ENCODE measurements at places on chromosomes 4 and X.

DNA sequence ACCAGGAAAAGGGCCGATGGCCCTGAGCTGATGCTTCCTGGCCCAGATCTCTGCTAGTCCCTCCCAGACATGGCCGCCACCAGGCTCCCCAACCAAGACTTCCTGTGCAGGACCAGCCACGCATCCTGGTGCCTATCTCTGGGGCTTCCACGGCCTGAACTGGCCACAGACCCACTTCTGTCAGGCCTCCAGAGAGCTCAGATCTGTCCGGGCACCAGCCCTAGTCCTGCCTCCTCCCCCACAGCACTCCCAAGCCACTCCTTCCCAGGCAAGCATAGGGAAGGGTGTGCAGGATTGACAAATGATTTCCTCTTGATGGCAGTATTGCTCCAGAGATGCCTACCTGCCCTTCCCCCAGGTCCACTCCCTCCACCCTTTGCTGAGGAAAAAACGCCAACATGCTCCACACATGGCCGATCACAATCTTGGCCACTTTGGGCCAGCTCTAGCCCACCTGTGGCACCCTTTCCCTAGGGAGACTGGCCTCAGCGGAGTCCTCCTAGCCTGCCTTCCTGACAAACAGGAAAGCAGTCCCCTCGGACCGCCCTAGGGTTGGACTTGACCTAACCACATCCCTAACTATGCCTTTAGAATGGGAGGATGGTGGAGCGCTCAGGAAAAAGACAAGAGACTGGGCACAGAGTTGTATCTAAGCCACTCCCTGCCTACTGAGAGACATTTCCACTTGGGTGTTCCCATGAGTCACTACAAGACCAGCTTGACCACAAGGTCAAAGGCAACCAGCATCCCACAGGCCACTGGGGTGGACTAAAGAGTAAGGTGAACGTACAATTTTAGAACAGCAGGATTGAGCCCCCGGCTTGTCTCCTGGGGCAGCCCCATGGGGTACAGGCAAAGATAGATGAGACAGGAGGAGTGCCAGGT lies 277.5 kb upstream of the AGTR2 start:
- DNase-seq = no peak

DNA sequence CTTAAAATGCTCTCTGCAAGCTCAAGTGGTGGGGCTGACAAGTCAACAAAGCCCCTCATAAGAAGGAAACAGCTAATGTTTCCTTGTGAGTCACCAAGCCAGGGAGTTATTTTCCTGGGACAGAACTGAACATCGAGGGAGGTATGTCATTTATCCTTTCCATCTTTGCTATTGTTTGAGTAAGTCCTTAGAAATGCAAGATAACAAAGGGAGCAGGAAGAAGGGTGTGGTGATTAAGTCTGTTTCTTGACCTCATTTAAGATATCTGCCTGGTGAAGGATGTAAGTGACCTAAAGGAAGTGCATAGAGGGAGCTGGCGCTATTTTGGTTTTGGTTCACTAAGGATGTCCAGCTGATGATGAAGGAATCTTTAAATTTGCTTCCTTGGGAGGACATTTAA lies 39.9 kb downstream of the ATG4A start:
- DNase-seq = no peak

DNA sequence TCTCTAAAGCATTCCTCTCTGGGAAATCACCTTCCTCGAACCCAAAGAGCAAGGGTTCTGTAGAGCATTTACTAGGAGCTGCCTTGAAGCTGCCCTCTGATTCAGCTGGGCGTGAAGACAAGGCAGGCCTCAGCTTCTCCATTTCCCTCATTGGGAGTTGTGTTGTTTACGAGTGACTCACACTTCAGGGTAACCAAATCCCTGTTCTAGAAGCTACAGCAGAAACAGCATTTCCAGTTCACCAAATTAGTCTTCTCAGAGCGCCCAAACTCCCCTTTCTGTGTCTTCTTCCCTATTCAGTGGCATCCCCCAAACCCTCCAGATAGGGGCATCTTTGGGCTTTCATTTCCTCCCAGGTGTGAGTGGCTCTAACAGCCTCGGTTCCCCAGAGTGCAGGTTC lies 863 bp upstream of the XPNPEP2 start:
- no peak for DNase-seq

DNA sequence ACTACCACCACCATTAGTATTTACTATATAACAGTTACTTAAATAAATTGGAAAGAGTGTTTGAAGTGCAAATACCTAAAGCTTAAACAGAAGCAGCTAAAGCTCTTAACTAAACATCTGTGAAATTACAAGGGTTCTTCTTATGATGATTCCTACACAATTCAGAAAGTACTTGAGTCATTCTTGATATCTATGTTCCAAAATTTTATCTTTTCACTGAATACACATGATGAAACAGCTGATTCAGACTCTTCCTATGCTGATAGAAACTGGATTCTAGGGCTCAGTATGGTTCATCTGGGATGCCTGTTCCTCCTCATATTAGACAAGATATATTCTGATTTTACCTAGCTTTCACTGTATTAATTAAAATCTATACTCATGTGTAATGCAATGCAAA lies 13.6 kb downstream of the EREG start:
- no peak for DNase-seq

DNA sequence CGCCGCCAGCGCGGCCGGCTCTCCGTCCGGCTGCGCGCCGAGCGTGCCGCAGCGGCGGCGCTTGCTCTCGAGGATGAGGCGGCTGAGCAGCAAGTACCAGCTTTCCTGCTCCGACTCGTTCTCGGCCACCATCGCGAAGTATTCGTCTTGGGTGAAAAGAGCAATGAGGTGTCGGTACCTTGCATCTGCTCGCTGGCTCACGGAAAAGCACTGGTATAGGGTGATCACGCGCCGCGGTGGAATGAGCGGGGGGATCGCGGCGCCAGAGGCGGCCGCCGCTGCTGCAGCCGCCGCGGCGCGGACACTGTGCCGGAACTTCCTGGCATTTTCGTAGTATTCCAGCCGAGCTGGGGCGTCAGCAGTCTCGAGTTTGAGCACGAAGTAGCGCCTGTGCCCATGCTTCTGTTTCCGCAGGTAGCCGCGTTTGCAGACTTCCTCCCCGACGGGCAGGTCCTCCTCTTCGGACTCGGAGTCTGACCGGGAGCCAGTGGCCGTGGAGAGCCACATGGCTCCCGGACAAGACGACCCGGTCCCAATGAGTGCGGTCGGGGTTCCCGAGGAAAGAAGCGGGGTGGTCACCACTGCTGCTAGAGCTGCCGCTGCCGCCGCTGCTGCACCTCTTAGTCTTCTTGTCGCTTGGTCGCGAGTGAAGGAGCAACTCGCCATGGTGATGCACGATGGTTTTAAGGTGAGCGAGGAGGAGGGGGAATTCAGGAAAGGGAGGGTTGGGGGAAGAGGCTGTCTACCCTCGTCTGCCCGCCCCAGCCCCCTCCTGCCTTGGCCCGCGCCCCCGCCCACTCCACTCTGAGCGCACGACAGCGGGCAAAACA lies 469 bp downstream of the IRS4 start:
- no peak for DNase-seq

DNA sequence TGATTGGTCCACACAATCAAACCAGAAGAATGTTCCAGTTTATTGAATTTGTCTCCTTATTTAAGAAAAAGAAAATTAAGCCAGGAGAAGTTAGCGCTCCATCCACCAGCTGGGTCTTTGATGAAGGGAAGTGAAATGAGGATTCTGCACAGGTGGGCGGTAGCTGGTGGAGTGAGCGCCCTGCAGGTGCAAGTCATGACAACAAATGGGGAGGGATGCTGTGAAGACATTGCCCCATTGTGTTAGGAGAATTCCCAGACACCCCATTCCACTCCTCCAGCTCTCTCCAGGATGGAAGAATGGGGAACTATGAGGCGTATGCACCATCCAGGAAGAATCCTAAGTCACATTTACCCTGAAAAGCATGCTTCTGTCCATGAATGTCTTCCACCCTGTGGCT lies 22.9 kb downstream of the PLRG1 start:
- no peak for DNase-seq

- no peak for DNase-seq
Observed at GRCh38 chrX:132480581-132481203, 8.1 kb downstream of the MBNL3 start.

GRCh38 chrX:48719958-48720357 lies 23.4 kb downstream of the SUV39H1 start:
- DNase-seq = no peak

- no peak for DNase-seq
Observed at GRCh38 chr4:116361790-116362189, 723.6 kb downstream of the TRAM1L1 start.

- DNase-seq = no peak
Observed at GRCh38 chrX:42615161-42615563, 162.8 kb downstream of the PPP1R2C start.

DNA sequence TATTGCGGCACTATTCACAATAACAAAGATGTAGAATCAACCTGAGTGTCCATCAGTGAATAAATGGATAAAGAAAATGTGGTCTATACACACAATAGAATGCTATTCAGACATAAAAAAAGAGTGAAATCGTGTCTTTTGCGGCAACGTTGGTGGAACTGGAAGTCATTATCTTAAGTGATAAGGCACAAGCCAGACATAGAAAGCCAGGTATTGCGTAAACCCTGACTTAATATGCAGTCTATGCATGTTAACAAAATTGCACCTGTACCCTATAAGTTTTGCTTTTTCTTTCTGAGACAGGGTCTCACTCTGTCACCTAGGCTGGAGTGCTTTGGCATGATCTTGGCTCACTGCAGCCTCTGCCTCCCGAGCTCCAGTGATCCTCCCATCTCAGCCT lies 28.6 kb downstream of the KIAA0232 start:
- DNase-seq = no peak

- DNase-seq = no peak
Observed at GRCh38 chr4:134787315-134787714, 585.7 kb upstream of the PABPC4L start.

GRCh38 chrX:148609515-148610327 lies 109.3 kb downstream of the AFF2 start:
- DNase-seq = no peak

- DNase-seq = no peak
Observed at GRCh38 chr4:11700751-11701226, 272.1 kb upstream of the HS3ST1 start.

DNA sequence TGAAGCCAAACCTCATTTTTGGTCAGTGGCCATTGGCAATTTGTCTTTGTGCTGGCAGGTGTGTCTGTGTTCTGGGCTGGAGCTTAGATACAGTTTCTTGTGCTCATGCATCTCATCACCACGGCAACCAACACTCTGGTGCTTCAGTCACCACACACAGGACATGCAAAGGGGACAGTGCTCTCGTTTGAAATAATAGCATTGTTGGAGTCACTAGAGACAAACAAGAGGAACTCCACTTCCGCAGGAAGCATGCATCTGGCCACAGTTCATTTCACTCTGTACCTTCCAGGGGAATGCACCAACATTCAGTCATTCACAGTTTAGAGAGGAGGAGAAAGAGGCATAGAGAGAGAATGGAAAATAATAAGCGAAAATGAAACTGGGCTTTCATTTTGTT lies 267.4 kb downstream of the ANK2 start:
- DNase-seq = no peak

DNA sequence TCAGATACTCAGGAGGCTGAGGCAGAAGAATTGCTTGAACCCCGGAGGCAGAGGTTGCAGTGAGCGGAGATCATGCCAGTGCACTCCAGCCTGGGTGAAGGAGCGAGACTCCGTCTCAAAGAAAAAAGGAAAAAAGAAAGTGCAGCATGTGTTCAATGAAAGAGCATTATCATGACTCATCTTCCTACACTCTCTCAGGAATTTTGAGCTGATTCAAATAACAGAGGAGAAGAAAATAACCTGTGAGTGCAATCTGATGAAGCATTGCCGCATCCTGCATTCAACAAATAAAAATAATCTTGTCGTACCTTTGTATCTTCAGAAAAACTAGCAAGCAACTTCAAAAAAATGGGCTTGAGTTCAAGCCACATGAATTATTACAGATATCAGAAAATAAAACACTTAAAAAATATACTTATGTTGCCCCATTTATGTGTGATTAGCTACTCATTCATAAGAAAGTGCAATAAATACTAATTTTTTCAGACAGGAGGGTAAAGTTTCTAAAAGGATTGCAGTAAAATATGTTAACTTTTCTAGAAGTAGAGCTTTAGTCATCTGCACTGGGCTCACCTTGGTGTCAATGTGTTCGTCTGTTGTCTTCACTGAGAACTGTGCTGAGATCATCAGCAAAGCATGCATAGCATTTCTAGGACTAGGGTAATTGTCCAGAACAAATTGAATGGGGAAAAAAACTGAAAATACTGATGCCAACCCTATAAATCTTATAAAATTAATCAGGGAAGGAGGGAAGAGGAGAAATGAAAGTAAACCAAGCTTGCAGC lies 90.4 kb upstream of the VCX3B start:
- DNase-seq = no peak

GRCh38 chr4:175385797-175386196 lies 426.3 kb downstream of the GPM6A start:
- no peak for DNase-seq

Measured in stimulated activated CD8-positive, alpha-beta memory T cell treated with anti-CD3 and anti-CD28 coated beads, Interleukin-4, amount 100 ng/mL, for 4 hours (primary cell).